ENCODE measurements at places on chromosomes 13 and 19.

DNA sequence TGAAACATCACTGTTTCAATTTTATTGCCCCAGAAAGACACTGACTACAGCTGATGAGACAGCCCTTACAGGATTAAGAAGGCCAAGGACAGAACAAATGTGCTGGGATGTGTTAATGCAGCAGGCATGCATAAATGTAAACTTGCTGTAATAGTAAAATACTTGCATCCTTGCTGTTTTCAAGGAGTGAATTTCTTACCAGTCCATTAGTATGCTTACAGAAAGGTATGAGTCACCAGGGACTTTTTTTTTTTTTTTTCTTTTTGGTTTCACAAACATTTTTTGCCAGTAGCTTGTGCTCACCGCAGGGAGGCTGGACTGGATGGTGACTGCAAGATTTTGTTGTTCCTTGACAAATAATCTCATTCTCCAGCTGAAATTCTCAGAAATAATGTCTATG lies 55.1 kb downstream of the GPR180 start:
- DNase-seq: no peak

GRCh38 chr19:38182536-38183210 lies 41.3 kb downstream of the DPF1 start:
- no peak for DNase-seq

GRCh38 chr13:84466461-84466860 lies 584.2 kb upstream of the SLITRK1 start:
- DNase-seq: no peak

DNA sequence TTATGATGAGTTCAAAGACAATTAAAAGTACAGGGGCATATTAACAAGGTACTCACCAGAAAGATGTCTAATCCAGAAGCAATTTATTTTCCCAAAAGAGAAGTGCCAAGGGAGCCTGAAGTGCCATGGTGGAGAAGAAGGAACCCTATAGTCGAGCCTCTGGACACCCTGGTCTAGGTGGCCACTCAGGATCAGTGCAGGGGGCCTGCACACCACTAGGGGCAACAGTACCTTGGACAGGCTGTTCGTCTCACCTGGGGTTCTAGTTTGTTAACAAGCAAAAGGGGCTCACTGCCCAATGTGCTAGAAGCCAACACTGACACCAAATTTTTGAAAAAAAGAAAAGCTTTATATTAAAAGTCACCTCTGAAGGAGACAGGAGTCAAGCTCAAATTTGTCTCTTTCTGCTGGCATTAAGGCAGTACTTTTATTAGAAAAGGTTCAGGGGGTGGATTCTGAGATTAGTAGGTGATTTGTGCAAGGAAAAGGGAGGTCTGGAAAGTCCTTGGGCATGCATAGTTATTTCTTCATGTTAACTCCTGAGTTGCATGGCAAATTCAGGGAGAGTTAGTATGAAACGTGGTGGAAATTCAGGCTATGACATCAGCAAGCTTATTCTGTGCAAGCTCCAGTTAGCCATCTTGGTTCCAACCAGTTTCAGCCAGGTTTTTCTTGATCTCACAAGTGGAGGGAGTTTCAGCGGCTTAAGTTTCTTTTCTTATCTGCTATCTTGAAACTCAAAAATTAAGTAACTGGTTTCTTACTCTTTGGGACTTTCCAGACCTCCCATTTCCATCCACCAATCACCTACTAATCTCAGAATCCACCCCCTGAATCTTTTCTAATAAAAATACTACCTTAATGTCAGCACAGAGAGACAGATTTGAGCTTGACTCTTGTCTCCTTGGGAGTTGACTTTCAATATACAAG lies 884 bp upstream of the CBY2 start:
- DNase-seq: no peak

DNA sequence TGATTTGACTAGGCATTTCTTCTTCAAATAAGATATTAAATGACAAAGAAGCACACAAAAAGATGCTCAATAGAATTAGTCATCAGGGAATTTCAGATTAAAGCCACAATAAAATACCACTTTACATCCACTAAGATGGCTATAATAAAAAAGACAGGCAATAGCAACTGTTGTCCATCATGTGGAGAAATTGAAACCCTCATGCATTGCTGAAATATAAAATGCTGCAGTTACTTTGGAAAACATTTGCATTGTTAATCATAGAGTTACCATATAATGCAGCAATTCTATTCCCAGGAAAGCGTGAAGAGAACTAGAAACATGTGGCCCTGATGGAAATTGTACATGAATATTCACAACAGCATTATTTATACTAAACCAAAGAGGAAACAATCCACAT lies 605.5 kb upstream of the SLITRK1 start:
- DNase-seq: no peak

DNA sequence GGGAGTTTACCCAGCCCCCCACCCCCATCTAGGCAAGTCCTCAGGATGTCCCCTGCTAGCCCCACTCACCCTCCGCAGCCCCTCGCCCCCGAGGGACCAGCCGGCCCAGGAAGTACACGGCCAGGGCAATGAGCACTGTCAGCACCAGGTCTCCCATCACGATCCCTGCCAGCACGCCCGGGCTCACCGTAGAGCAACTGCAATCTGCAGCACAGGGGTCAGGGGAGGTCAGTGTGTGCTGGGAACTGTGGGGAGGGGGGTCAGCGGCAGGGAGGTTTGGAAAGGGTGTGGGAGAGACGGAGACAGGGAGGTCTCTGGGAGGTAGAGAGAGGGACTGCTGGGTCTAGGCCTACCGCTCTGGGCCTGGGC lies 734 bp downstream of the TYROBP start:
- DNase-seq: no peak

DNA sequence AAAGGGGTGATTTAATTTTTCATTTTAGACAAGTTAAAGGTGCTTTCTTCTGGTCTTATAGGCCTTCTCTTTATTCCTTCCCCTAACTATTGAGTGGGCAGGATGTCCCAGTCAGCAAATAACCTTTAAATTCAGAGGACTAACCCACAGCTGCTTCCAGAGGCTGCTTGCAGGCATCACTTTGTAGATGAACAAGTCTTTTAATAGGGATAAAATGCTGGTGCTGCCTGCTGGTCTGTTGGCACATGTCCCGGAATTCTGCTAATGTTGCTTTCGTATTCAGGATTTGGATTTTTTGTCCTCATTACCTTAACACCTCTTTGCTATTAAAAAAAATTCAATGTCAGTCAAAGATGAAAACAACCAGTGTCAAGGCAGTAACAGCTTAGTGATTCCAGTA lies 132.7 kb upstream of the KL start:
- DNase-seq: no peak

Measured in omental fat pad (tissue), 4 donors.